GM12892 (cell line): ENCODE measurements at places on chromosomes 7 and 10.

DNA sequence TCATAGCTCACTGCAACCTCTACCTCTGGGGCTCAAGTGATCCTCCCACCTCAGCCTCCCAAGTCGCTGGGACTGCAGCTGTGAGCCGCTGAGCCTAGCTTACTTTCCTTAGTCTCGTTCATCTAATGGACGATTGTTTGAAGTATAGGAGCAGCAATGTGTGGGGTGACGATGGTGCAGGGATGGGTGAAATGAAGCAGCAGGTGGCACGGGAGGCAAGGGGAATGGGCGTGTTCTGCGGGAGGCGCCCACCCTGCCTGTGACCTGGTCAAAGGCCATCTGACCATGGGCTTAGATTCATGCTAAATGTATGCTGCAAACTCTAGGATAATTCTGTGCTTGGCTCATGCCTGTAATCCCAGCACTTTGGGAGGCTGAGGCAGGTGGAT is 210.7 kb downstream of the MAD1L1 start:
- DNase-seq: no peak

DNA sequence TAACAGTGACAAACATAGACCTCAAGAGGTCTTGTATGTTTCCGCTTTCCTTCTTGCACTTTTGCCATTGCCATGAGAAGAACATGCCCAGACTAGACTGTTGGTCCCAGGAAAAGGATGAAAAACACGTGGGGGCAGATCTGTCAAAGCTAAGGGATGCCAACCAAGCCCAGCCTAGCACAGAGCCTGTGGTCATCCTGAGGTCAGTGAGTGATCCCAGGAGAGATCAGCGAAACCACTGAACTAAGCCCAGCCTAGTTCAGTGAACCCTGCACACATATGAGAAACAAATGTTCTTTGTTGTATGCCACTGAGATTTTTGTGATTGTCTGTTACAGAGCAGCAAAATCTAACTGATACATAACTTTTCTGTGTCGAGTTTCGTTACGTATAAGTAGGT is 718.8 kb downstream of the MAGI2 start:
- no peak for DNase-seq

GRCh38 chr10:113453351-113453750 is 99.5 kb upstream of the HABP2 start:
- DNase-seq: no peak

- DNase-seq: no peak
Measured at GRCh38 chr10:95181726-95182125, 12.3 kb upstream of the ACSM6 start.

DNA sequence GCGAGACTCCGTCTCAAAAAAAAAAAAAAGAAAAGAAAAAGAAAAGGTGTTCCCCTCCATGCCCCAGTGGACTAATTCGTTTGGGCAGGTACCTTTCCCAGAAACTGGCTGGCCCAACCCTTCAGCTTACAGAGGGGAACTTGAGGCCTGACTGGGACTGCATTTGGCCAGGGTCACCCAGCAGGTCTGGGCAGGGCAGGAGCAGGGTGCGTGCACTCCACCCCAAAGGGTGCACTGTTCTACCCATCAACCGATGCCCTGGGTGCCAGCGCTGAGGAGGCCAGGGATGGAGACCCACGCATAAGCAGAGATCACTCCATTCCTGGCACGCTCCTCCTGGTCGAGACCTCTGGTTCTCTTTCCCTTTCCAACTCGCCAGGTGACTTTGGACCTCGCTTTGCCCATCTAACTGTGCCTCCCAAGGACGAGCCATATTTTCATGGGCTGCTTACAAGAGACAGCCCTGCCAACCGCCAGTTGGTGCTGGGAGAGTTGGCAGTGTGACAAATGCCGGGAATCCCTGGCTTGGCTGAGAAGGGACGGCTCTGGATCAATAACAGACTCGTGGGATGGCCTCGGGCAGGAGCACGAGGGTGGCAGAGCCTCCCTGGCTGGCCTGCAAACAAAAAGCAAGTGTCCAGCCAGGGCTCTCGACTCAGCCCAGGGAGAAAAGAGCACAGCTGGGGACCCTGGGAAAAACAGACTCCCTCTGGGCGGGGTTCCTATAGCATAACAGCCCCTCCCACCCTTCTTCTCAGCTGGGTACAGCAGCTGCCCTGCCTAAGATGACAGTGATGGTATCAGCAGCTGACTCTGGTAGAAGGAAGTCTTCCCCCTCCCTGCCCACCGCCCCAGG is 7.9 kb downstream of the HSPB1 start:
- DNase-seq: no peak

DNA sequence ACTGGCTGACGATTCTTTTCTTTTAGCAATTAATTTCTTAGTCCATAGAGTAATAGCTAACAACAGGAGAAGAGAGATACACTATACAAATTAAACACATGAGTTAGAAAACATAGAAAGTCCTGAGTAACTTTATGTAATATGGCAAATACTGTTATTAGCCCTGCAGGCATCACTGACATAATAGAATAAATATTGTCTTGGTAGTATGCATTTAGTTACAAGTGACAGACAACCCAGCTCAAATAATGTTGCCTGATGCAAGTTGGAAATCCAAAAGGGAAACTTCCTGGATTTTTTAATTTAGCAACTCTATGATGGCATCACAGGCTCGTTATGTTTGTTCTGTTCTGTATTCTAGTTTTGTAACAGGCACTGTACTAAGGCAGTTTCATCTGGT is 95.1 kb downstream of the DKK1 start:
- DNase-seq: no peak

DNA sequence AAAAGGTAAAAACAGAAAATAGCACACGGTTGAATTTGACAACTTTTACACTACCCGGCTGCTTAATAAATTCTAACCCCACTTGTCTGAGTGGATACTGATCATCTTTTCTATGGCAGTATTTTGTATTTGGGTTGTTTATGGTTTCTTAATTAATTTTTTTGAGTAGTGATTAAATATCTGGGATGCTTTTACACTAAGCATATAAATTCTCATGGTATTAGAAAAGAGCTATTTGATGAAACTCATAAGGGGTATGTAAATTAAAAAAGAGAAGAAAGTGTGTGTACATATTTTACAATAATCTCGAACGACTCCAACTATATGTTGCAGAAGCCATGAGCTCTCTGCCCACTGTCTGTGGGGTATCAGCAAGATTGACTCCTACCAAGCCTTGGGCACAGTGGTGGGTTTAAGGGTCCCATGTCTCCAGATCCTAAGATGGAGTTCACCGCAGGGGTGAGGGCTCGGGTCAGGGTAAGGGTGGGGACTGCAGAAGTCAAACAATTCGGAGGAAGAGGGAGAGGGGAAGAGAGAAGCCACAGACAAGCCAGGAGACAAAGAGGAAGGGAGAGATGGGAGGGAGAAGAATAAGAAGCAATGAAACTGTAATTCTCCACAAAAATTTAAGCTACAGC is 7.6 kb upstream of the HOXA13 start:
- DNase-seq: no peak

DNA sequence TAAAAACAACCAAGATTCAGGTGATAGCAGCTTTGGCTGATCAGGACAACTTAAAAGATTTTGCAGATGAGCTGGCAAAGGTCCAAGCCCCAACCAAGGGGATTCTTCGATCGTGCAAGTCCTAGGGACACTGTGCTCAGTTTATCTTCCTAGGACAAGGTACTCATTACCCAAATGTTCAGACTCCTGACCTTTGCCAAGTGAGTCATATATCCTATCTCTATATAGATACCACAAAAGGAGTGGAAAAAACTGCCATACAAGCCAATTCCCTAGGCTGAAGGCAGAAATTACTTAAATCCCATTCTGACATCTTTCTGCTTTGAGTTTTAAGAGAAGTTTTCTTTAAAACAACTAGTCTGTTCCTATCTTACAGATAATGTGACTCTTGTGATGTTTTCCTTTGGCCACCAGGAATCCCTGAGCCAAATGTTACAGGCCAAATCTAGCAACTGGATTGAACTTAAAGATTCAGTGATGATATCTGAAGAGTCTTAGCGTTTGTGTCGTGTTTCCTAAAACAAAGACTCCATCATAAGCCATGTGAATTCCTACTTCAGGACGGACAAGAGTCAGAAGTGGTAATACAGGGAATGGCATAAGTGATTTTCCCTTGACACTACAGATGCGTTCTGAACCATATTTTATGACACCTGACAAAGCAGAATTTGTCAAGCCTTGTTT is 142.6 kb upstream of the ASAH2 start:
- no peak for DNase-seq

DNA sequence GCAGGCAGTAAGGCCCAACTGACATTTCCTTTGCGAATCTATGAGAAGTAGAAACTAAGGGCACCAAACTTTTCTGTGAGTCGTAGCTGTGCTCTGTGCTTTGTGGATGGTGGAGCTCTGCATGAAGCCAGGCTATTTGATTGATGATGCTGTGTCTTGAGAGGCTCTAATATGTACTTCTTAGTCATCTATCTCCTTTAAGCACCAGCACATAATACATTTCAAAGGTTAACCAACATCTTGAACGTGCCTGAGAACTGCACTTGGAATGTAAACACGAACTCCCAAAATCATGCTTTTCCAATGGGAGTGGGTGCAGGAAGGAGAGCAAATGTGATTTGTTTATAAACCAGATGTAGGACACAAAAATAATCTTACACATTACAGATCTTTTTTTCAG is 411.6 kb downstream of the PARD3 start:
- no peak for DNase-seq

DNA sequence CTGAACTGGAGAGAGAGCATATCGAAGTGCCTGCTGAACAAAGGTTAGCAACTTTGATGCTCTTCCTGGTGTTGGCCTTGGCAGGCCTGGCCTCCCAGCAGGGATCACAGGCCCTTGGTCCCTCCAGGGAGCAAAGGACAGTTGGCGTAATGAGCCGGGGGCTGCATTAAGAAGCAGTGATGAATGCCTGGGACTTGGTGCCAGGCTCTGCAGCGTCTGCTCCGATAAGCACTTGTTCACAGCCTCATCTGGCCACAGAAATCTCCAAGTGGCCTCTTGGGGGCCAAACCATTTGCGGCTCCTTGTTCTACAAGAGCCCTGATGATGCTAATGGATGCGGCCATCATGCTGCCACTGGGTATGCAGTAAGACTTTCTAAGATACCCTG is 31.8 kb downstream of the CRHR2 start:
- DNase-seq: no peak
